ENCODE measurements at places on chromosomes 1 and 21.
A peak's percentile ranks its signal among the peaks of the same experiment; 100 is the strongest.

- DNase-seq = no peak
Observed at GRCh38 chr1:212482637-212483441, 50.1 kb downstream of the NENF start.

DNA sequence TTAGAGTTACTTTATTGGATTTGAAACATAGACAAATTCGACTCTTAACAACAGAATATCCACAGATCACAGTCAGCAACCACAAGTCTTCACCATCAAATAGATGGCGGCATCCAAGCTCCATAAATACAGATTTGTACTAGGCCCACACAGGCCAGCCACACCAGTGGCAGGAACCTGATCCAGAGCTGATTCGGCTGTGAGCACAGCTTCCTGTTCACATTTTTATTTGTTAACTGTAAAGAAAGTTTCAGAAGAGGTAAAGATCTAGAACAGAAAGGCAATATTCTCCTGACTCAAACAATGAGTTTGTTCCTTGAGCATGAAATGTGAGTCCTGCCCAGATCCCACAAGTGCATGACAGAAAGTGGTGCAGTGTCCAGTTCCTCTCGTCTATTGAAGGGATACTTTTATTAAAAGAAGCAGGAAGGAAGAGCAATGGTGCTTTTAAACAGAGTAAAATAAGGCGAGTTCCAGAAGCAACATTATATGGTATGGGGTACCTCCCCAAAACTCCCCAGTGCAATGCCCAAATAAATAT is 205.8 kb downstream of the SLC45A1 start:
- no peak for DNase-seq

DNA sequence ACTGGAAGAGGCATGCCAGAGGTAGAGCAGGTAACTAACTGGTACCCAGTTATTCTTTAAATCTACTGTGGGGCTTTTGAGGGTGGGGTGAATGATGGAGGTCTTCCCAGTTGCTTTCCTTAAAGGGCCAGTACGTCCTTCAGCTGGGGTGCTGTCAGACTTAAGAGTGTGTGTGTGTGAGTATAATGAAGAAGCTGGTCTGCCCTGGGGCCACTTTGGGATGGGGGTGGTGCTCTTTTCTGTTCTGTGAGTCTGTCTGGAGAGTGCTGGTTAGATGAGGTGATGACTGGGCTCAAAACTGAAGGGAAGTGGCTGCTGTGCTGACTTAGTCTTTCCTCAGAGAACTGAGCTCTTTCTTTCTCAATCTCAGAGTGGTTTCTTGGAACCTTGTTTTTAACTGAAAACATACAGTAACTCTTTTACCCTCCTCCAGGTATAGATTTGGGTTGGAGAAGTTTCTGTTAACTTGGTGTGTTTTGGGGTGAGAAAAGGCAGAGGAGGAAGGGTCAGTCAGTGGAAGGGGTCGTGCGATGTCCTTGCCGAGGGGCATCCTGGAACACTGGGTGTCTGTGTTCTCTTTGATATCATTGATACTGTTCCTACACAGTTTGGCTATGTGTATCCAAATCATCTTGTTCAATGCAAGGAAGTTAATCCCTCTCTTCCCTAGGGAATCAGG is 746 bp downstream of the MACF1 start:
- DNase-seq = peak; percentile 75

DNA sequence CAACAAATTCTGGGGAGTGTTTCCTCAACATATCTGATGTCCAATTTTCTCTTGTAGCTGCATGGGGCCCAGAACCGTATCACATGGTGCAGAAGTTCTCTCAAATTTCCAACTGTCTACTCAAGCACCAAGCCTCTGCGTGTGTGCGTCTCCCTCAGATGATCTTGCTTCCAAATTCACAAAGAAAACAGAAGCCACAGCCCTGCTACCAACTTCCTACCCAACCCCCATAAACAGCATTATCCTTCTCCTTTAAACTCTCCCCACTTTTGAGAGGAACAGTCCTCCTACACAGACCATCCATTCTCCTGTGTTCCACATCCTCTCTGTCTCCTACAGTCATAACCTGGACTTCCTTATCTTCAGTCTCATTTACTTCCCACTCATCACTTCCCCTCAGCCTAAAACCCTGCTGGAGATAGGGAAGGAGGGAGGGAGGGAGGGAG is 354.1 kb downstream of the SMYD3 start:
- DNase-seq = no peak

- peak; percentile 26 for DNase-seq
Observed at GRCh38 chr1:12171206-12172041, 4.6 kb downstream of the TNFRSF1B start.

DNA sequence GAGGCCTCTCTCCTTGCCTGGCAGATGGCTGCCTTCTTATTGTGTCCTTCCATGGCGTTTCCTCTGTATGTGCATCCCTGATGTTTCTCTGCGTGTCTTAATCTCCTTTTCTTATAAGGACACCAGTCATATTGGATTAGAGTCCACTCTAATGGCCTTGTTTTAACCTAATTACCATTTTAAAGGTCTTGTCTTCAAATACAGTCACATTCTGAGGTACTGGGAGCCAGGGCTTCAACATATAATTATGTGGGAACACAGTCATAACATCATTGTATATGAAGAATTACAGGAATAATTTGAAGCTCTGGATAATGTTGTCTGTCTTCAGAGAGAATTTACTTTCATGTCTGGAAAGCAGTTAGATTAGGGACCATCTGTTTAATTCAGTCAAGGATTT is 56.4 kb upstream of the PTGFR start:
- DNase-seq = no peak

DNA sequence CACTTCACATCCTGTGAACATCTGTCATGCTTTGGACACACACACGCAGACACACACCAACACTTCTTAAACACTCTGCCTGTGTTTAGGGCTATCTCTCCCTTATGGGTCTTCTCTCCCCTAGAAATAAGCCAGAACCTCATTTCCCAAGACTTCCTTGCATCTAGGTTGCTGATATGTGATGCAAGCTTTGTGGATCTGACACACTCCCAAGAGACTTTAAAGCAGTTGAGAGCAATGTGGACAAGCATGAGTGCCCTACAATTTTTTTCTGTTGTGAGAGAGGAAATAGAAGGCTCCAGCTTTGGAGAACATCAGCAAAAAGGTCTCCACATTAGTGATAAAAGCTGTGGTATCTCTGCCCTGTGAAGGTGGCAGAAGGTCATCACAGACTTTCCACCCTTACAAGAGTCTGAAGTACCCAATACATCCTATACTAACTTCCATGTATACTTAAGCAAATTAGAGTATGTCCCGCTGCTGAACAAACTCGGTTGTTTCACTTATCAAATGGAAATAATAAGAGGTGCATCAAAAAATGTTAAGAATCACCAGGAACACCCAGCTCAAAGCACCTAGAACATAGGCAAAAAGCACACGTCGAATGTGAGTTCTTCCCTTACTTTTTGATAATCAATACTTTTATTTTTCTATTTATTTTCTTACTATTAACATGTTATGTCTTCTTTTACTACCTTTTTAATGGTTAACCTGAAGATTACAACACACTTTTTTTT is 267.6 kb downstream of the SETD4 start:
- DNase-seq = no peak

DNA sequence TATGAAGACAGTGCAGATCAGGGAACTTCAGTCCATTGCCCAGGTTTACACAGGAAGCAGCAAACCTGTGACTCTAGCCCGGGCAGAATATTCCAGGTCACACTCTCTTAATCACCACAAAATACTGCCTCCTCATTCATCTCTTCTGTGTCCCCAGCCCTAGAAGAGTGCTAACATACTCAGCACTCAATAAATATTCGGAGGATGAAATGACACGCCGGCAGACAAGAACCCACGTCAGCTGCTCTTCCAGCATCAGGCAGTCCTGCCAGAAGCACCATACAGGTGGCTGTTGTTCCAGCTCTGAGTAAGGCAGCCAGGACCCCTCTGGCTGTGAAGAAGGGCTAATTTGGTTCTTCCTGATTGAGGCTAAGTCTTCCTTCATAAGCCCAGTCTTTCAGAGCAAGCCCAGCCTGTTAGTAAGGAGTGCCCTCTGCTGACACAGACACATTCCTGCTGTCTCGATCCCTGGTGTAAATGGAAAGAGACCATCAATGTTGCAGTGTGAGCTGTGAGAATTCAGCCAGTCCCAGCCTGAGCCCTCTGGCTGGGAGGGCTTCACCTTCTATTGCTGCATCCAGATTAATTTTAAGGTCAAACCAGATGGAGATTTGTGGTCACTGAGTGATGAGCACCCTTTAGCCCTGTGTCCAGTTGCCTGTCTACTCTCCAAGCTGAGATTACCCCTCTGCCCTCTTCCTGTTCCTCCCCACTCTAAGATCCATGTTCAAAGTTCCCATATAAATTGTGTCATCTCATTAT is 45.0 kb upstream of the KIRREL1 start:
- DNase-seq = no peak

DNA sequence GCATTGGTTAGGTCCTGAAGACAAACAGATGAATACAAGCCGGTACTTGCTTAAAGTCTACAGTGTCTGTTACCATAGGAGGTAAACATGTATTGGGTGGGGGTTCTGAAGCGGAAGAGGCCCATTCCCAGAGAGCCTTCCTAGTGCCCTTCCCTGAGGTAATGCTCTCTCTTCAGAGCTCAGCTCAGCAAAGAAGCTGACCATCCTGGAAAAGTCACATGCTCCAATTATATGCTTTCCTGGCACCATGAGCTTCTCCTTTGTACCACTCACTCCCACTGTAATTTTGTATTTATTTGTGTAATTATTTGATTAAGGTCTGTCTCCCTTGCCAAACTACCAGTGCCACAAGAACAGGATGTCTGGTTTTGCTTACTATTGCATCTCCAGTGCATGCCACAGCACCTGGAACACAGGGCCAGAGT is 42.0 kb downstream of the RAB3B start:
- no peak for DNase-seq

GRCh38 chr1:215932558-215932957 is 365.5 kb downstream of the KCTD3 start:
- no peak for DNase-seq

- no peak for DNase-seq
Observed at GRCh38 chr1:226487921-226488320, 60.6 kb upstream of the STUM start.

DNA sequence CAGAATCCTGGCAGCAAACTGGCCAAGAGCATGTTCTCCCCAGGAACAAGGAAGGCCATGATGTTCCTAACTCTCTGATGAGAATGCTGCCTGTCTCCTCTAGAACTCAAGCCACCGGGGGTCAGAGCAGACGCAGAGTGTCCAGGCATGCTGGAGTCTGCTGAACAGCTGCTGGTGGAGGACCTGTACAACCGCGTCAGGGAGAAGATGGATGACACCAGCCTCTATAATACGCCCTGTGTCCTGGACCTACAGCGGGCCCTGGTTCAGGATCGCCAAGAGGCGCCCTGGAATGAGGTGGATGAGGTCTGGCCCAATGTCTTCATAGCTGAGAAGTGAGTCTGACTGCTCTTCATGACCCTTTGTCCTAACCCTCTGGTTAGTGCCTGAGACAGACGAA is 23.4 kb downstream of the STYXL2 start:
- DNase-seq = no peak

DNA sequence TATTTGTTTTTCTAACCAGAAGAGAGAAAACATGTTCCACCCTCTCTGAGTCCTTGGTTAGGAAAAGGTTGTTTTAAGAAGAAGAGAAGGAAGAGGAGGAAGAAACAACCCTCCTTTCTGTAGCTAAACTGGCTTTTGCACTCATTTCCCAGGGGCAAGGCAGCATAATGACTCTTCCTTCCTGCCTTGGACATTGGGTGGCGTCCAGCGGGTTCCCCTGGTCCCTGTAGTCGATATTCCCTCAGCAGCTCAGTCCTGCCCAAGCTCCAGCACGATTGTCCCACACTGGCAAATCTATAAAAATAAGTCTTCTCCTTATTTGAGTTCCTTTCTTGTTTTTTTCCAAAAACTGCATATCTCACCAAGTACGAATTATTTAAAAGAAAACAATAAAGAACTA is 81.2 kb downstream of the TEX35 start:
- no peak for DNase-seq

GRCh38 chr21:40830836-40831235 is 16.1 kb downstream of the DSCAM start:
- no peak for DNase-seq

- DNase-seq = no peak
Observed at GRCh38 chr1:174999936-175000696, at the start of gene CACYBP. Gene CACYBP, plus strand, starts transcription at chr1:174999947. Its CDS starts 234 bp downstream, at chr1:175000181.

- DNase-seq = no peak
Observed at GRCh38 chr1:216945538-216946080, 222.4 kb upstream of the ESRRG start.

- no peak for DNase-seq
Observed at GRCh38 chr1:206691604-206692003, 6.9 kb downstream of the MAPKAPK2 start.

DNA sequence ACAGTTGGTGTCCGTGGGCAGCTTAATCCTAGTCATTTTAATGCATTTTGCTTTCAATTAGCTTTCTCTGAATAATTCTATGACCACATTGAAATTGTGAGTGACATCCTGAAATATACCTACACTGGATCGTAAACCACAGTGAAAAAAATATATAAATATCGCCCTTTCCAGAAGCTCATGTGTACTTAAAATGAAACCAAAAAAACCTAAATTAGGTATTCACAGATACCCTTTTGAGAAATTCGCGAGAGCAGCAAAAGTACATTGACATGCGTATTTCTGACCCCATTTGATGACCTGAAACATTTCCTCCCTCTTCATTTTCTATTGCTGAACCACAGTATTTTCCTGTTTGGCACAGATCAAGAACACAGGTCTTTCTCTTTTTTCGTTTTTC is 253.8 kb downstream of the LTN1 start:
- no peak for DNase-seq

- DNase-seq = no peak
Observed at GRCh38 chr1:228960705-228961104, 225.4 kb downstream of the RHOU start.

DNA sequence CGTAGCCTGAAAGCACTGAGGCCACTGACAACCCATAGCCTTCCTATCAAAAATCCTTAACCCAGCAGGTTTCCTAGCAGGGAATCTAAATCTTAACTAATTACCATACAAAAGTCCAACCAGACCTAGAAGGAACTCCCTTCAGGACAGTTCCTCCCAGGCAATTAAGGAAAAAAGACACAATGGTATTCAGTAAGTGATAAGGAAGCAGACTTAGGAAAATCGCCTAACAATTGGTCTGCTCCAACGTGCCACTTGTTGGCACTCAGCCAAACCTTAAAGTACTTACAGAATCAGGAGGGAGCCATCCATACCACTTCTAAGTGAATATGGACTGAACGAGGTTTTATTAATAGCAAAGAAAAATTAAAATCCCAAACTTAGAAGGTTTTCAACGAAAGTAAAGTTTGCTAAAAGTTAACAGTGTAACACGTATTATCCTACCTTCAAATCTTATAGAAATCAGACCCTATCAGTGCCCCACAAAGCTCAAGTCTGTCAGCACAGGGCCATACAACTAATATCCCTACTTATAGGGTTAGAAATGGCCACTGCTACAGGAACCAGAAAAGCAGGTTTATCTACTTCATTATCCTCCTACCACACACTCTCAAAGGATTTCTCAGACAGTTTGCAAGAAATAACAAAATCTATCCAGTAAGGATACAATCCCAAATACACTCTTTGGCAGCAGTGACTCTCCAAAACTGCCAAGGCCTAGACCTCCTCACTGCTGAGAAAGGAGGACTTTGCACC is 29.0 kb downstream of the SPATA6 start:
- no peak for DNase-seq
